T-helper 2 cell treated with Interferon-gamma antibody and Interleukin-4, amounts not matched to agents 100 ng/mL and 5 ng/mL, for 36 hours (primary cell): ENCODE measurements at places on chromosomes 5 and 9. TPM values are rescaled to one million over a fixed set of nuclear protein-coding genes. Genes with fewer than 3 reads are reported as not detected.

The EGFL7 gene
- total RNA-seq = 0.66 and 0.80 TPM in 2 replicates

The IFNB1 gene
- total RNA-seq = not detected in 2 replicates

The PSIP1 gene
- total RNA-seq = 117 and 127 TPM in 2 replicates

The WNT8A gene
- not detected in 2 replicates for total RNA-seq

The STC2 gene
- total RNA-seq = 9.5 and 10.5 TPM in 2 replicates

The PCDHGA12 gene
- total RNA-seq = 0.16 and 0.18 TPM in 2 replicates

The GHR gene
- total RNA-seq = not detected in 2 replicates

The CD74 gene
- total RNA-seq = 624 and 634 TPM in 2 replicates

The CARD9 gene
- total RNA-seq = 3.8 TPM in 2 replicates

The SPINK4 gene
- not detected in 2 replicates for total RNA-seq

The SLC2A8 gene
- 6.6 and 6.7 TPM in 2 replicates for total RNA-seq

The ANXA1 gene
- 200 and 207 TPM in 2 replicates for total RNA-seq

The PTGDS gene
- total RNA-seq = 6.5 and 6.7 TPM in 2 replicates

The CLIC3 gene
- total RNA-seq = 0.91 TPM in 2 replicates

The DND1 gene
- 2.8 and 3.2 TPM in 2 replicates for total RNA-seq

The ZCCHC7 gene
- total RNA-seq = 20.3 and 21.6 TPM in 2 replicates

The HSPA4 gene
- 115 and 117 TPM in 2 replicates for total RNA-seq

The OR1J2 gene
- total RNA-seq = not detected in 2 replicates

The ZNF658 gene
- 3.1 and 3.8 TPM in 2 replicates for total RNA-seq

The CD14 gene
- 0.27 and 0.32 TPM in 2 replicates for total RNA-seq

The NR5A1 gene
- total RNA-seq = not detected in 2 replicates

The SOX30 gene
- total RNA-seq = 0.11 and 0.16 TPM in 2 replicates

The PCDHB7 gene
- not detected in 2 replicates for total RNA-seq

The NUTM2F gene
- total RNA-seq = not detected in 2 replicates

The SNX30 gene
- total RNA-seq = 4.0 and 4.1 TPM in 2 replicates

The TEK gene
- not detected in 2 replicates for total RNA-seq

The CDKN2B gene
- 3.5 and 4.0 TPM in 2 replicates for total RNA-seq
